ENCODE measurements at places on chromosomes 12 and 14. TPM values are rescaled to one million over a fixed set of nuclear protein-coding genes. Genes with fewer than 3 reads are reported as not detected.

GRCh38 chr14:103372552-103373304 is 12.5 kb upstream of the MARK3 start:
- no peak for DNase-seq

DNA sequence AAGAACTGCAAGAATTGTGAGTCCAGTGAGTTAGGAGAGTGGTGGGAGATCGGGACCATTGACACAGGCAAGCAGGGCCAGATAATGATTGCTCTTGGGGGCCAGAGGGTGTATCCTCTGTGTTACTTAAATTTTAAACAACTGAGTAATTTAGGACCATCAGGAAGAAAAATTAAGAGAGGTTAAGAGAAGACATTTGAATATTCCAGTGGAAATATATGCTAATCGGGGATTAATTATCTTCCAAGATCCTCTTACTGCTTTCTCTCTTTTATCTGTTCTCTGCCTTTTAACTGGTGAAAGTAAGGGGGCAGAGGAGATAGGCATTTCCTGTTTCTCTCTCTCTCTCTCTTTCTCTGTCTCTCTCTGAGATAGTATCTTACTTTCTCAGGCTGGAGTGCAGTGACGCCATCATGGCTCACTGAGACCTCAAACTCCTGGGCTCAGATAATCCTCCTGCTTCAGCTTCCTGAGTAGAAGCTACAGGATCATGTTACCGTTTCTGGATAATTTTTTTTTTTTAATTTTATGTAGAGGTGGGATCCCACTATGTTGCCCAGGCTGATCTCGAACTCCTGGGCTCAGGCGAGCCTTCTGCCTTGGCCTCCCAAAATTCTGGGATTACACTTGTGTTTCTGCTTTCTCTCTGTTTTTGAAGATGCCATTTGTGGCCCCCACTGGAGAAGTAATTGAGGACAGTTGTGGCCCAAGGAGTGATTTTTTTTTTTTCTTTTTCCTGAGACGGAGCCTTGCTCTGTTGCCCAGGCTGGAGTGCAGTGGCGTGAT is 85.1 kb downstream of the DIP2B start:
- DNase-seq = no peak

DNA sequence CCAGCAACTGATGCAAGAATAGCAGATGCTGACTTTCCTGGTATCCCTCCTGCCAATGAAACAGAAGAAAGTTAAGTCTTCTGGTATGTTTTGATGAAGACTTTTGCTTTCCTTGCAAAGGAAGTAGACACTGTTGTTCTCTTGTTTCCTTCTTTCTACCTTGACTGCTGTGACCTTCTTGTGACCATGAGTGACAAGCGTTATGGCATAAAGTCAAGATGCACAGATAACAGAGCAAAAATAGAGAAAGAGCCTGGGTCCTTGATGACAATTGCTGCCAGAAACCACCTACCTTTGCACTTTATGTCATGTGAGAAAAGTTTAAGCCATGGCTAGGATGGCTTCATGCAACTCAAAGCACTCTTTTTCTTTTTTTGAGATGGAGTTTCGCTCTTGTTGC is 49.2 kb upstream of the LTA4H start:
- DNase-seq = no peak

- no peak for DNase-seq
Measured at GRCh38 chr14:44444454-44444853, 62.6 kb downstream of the FSCB start.

AQP6 gene
- not detected for total RNA-seq

DNA sequence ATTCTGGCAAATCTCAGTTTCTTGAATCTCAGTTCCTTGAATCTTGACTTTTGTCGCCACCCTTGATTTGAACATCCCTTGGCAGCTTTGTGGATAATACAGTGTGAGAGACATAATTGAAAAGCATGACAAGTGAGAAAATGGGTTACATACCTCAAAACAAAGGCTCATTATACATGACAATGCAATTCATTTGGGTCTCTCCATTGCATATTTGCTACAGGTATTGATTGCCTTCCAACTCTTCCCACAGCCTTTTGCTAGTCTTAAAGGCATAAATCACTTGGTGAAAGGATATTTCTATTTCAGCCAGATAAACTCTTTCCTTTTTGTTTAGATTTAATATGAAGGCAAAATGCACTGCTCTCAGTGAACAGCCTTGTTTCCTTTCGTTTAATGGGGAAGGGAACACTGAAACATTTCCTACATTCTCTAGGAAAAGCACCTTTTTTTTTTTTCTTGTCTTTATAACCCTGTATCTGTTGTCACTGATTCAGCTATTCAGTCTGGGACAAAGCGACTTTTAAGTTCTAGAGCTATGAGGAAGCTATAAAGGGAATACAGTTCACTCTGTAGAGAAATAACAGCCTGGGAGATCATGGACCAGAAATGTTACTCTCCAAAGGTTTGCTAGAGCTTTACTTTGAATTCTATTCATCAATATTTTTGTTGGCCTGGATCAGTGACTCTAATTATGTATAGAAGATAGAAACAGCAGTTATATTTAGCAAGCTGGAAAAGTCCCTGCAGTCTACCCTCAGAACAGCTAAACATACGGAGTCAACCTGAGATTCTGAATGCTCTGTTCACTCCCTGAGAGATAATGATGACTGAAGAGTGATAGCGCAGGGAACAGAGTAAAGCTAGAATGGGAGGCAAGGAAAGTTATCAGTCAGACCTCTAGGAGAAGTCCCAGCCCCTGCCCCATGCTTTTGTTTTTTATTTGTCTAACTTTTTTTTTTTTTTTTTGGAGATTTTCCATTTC is 311.4 kb downstream of the RGS6 start:
- no peak for DNase-seq

DNA sequence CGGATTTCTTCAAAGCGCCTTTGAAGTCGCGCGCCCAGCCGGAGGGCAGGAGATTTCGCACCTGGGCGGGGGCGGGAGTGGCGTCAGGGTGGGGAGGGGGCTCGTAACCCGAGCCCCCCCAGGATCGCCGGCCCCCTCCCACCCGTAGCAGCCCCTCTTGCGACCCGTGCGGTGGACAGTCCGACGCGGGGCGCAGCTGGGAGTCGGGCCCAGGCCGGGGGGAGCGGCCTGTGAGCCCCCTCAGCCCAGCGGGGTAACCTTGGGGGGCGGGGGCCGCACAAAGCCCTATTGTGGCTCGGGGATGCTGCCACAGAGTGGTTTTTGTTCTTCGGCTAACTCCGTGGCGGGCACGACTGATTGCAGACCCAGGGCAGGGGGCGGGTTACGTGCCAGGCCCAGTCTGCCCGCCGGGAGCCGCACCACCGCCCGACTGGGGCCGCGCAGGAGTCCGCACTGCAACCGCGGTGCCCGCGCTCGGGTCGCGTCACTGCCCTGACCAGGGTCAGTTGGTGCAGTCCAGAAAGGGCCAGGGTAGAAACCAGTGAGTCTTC is 4.2 kb upstream of the AAAS start:
- peak; percentile 65 for DNase-seq

DNA sequence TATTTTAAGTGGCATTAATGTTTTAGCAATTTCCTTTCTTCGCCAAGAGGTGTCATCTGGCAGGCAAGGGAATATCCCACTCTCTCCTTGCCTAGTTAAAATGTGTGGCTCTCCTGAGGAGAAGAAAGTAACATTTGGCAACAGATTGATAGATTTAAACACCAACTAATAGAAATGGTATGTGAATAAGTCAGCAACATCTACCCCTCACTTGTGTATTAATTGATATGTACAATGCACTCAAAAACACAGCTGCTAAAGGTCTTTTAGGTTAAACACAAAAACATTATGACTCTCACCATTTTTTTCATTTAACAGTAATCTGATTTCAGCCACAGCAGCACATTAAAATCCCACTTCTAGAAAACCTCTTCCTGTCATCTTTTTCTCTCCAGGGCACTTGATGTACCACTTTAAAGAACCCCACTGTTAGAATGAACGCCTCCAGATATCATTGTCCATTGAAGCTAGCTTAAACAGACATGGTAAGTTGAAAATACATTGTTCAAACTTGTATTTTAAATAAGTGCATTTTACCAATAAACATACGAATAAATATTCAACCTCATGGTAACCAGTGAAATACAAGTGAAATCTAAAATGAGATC is 151.7 kb downstream of the RPAP3 start:
- no peak for DNase-seq

FOXN4 gene
- not detected for total RNA-seq

GRCh38 chr12:25971654-25972041 is 13.2 kb downstream of the RASSF8 start:
- no peak for DNase-seq

DNA sequence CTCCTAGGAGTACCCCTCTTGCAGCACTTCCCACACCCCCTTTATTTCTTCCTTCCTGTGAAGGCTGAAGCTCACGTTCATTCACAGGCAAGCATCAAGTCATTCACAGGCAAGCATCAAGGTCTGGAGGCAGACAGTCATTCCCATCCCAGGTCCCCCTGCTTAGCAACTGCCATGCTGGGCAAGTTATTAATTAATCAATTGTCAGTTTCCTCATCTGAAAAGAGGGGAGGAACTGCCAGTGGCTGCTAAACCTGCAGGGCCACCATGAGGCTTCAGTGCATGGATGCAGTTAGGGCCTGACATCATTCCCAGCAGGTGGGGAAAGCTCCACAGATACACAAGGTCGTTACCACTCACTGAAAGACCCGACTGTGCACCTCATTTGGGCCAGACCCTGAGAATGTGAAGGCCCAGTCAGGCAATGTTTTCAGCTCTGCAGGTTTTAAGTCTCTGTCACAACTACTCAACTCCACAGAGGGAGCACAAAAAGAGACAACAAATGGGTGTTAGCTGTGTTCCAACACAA is 85.0 kb upstream of the GPR68 start:
- DNase-seq = no peak

SMOC1 gene
- 22.3 TPM for total RNA-seq

- no peak for DNase-seq
Measured at GRCh38 chr12:106280106-106280505, 22.4 kb upstream of the TCP11L2 start.

- peak; percentile 60 for DNase-seq
Measured at GRCh38 chr12:62192180-62192902, 67.9 kb upstream of the USP15 start.

All from right lobe of liver (tissue), 6 donors.